ENCODE measurements at places on chromosomes 16 and 17. TPM values are rescaled to one million over a fixed set of nuclear protein-coding genes. Genes with fewer than 3 reads are reported as not detected.

- no peak for DNase-seq
These were observed 91.8 kb downstream of the SMG6 start for GRCh38 chr17:2211661-2212399.

DNA sequence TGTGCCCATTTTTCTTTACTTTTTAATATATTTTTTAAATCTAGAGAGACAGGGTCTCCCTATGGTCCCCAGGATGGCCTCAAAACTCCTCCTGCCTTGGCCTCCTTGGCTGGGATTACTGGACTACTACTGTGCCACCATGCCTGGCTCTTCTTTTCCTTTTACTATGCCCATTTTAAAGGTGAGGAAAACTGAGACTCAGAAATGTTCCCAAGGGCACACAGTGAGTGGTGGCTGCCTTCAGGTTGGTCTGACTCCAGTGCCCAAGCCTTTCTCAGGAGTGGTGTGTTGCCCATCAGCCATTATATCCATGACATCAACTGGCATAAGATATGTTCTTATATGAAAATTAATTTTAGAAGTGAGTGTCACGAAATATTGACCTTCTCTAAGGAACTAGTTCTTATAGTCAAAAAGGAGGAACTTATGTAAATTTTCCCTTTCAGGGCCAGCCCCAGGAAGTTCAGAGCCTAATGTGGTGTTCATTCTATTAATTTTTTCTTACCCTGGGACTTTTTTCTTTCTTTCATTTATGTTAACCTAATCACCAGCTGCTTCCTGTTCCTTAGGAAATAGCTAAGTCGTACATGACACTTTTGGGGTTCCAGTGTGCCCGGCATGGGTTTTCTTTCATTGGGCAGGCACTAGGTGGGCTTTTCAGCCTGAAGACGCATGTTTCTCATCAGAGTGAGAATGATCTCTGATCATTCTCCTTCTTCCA is 17.9 kb upstream of the SPN start:
- DNase-seq, result no peak

DNA sequence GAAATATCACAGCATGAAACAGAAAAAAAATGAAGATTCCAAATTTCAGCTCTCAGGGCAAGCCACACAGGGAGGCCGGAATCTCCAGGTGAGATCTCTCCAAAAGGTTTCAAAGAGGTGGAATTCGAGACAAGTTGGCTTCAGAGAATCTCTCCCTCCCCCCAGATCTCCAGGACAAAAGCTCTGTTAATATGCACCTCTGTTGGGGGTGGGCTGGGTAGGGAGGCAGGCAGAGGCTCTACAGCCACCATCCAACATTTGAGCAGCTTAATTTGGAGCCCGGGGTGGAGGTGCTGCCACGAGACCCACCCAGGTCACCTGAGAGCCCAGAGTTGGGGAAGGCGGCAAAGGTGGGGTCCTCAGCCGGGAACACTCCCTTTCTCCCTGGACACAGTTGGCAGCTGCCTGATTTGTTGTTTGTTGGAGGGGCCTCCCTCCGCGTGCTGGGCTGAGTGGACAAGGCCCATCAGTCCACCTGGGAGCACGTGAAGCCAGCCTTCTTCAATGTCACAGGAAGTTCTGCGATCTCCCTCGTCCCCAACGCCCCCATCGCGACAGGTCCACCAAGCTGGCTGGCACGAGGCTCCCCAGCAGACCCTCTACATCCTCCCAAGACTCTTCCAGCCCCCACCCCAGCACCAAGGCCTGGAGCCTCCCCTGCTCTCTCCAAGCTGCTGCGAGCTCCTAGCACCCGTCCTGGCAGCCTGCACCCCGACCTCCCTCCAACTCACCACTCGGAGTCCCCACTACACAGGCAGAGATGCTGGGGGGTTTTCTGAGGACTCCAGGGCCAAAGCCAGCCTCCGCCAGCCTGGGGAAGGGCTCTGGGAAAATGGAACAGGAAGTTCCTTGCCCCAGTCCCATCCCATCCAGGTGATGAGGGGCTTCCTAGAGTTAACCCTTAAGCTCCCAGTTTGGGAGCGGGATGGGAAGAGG is at the start of gene ZSCAN10:
ZSCAN10 (minus strand) TSS at position 836 of the 936 bp plus-strand sequence. CDS start 6,357 bp downstream, outside the sequence.
- DNase-seq, result no peak

DNA sequence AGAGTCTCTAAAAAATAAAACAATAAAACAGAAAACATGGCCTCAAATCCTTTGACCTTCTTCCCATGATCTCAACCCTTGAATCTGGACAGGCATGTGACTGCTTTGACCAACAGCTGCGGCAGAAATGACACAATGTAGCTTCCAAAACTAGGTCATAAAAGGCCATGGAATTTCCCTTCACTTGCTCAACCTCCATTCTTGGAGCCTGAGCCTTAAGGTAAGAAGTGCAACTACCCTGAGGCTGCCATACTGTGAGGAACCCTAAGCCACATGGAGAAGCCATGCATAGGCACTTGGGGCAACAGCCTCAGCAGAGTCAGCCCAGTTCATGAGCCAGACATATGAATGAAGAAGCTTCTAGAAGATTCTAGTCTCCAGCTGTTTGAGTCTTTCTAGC is 75.7 kb upstream of the BRD7 start:
- no peak for DNase-seq

GRCh38 chr16:15979801-15980200 is 30.4 kb downstream of the ABCC1 start:
- no peak for DNase-seq

DNA sequence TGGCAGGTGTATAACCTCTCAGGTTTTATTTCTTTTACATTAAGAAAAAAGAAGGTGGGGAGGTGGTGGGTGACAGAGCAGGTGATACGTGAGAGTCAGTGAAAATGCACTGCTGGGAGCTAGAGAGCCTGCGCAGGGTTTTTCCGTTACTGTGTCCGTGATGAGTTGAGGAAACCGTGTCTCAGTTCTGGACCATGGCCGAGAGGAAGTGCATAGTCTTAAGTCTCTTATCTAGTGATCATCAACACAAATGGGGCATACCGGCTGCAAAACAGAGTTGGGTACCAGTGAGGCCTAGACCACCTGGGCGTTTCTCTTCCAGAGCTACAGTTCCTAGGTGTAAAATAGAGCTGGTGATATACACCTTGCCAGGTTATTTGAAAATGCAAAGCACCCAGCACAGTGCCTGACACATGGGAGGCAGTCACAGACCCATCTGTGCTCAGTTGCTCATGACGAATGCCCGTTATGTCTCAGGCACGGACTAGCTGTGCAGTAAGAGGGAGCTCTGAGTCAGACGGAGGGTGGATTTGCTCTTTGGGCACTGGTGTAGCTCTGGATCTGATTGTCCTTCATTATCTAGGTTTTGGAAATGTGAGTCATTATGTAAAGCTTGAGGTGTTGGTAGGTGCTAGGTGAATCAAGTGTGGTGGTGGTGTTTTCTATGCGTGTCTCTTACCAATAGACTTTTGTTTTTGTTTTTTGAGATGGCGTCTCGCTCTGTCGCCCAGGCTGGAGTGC is 60.9 kb downstream of the RPTOR start:
- no peak for DNase-seq

- no peak for DNase-seq
These were observed 59.8 kb downstream of the TUBD1 start for GRCh38 chr17:59832883-59833379.

DNA sequence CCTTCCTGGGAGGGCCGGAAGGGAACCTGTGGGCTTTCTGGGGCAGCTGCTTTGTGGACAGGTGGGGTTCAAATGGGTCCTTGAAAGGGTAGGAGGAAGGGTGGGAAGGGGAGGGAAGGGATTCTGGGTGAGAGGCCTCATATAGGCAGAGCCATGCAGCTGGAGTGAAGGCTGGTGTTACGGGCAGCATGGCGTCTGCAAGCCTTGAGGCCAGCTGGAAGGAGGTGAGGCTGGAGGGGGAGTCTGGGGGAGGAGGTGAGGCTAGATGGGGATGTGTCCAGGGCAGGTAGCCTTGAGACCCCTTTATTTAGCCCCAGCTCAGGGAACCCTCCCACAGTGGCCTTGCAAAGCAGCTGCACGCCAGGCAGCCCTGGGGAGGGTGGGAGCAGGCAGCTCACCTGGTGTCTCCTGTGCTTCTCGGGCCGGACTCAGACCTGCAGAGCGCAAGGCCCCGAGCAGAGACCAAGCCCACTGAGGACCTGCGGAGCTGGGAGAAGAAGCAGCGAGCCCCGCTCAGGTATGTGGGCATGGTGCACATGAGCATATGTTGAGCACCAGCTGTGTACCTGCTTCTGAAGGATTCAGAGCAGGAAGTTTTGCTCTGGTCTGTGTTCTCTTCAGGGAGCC is 50.6 kb downstream of the SNX20 start:
- DNase-seq, result no peak

- DNase-seq, result no peak
These were observed 126.0 kb upstream of the SDK2 start for GRCh38 chr17:73770115-73770848.

DNA sequence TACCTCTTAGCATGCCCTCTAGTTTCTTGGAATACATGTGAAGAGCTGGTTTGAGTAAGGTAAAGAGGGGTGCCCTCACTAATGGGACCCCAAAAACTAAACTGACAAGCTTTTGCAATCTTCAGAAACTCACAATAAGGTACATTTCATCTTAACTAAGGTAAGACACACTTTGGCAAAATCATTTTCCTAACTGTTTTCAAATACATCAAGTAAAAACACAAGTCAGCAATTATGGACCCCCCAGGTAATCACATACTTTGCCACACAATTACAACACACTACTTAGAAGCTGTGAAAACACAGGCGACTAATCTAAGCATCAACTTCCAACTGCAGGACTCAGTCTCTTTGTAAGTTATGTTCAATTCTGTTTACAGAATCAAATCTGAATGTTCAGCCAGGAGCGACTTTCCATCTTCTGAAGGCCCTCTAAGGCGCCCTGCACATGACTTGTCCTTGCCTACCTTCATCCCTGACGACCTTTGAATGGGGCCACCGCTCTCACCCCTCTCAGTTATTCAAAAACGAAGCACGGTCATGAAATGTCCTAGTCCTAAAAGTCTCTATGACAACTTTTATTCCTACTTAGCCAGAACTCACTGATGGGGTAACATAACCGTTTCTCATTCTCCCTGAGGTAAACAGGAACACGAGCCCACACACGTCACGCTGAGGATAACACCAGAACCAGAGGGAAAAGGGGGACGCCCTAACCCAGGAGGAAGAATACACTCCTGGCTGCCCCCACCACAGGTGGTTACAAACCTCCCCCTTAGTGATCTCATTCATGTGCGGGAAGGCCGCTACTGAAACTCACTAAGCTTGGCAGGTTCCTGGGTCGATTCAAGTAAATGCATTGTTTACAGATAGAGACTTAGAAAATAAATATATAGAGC is 5.5 kb downstream of the CREBBP start:
- no peak for DNase-seq

- DNase-seq, result no peak
These were observed 54.9 kb upstream of the NACA2 start for GRCh38 chr17:61645920-61646319.

DNA sequence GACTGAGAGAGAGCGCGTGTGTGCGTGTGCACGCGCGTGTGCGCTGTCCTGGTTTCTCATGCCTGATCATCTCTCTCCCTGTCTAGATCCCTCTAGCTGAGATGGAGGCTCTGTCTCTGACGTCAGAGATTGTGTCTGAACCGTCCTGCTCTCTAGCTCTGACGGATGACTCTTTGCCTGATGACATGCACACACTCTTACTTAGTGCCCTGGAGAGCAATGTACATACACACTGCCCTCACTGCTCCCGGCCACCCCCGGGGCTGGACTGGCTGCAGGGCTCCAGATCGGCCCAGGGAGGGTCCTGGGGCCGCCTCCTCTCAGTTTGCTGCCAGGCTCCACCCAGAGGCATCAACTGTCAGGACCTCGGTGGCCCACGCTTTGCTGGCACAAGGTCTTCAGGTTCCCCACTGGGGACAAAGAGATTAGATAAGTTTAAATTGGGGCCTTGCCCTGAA is 13.1 kb upstream of the ABCC3 start:
- no peak for DNase-seq

DNA sequence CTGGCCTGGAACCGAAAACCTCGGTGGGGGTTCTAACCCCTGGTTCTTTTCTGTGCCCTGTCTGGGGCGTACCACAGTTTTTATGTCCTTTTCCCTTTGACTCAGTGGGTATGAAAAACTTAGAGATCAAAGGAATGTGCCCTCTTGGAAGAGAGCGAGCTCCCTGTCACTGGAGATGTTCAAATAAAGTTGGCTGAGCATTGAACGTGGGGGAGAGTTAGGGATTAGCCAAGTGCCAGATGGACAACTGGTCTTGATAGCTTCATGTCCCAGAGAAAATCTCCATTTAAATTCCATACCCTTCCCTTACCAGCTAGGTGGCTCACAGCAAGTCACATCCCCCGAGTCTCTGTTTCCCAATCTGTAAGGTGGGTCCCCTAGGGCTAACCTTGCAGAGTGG is 9.5 kb downstream of the ADGRG1 start:
- DNase-seq, result no peak

DNA sequence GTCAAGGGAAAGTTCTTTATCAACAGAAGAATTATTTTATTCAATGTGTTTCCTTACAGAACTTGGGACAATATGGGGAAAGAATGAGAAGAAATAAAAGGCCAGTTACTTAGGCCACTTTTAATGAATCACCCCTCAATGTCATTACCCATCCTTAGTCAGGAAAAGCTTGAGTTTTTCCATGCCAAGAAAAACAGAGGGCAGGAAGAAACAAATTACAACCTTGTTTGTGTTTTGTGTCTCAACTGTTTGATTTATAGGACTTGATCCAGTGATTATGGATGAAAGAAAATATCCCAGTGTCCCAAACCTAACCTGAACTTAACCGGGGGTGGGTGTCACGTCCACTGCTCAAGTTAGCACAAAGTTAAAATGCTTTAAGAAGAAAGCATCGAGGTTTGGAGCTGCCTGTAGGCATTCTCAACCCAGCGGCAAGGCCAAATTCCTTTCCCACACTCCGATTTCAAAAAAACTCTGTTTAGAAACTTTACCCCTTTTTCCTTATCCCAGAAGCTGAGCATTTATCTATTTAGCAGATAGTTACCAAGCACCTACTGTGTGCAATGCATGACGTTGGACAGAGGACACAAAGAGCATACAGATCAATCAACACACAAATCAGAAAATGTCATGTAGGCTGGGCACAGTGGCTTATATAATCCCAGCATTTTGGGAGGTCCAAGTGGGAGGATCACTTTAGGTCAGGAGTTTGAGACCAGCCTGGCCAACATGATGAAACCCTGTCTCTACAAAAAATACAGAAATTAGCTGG is 14.0 kb upstream of the CYB5B start:
- no peak for DNase-seq

GRCh38 chr17:66711401-66711800 is 123.5 kb upstream of the CACNG5 start:
- DNase-seq, result no peak

GRCh38 chr17:48027322-48027981 is 10.1 kb downstream of the COPZ2 start:
- DNase-seq, result no peak

- no peak for DNase-seq
These were observed 127.3 kb downstream of the KATNIP start for GRCh38 chr16:27677263-27677662.

- no peak for DNase-seq
These were observed 302.7 kb downstream of the MAP2K6 start for GRCh38 chr17:69717214-69717613.

GRCh38 chr17:16442594-16443510 is 27.5 kb downstream of the TRPV2 start:
- no peak for DNase-seq

Gene OTOP3
- not detected for total RNA-seq

Gene CMTM1
- 7.8 TPM for total RNA-seq

Gene TBC1D3K
- not detected for total RNA-seq

Gene CACNG4
- not detected for total RNA-seq

Gene OR3A3
- total RNA-seq, result not detected
